ENCODE measurements at places on chromosomes 12 and 14.
A peak's percentile ranks its signal among the peaks of the same experiment; 100 is the strongest.

DNA sequence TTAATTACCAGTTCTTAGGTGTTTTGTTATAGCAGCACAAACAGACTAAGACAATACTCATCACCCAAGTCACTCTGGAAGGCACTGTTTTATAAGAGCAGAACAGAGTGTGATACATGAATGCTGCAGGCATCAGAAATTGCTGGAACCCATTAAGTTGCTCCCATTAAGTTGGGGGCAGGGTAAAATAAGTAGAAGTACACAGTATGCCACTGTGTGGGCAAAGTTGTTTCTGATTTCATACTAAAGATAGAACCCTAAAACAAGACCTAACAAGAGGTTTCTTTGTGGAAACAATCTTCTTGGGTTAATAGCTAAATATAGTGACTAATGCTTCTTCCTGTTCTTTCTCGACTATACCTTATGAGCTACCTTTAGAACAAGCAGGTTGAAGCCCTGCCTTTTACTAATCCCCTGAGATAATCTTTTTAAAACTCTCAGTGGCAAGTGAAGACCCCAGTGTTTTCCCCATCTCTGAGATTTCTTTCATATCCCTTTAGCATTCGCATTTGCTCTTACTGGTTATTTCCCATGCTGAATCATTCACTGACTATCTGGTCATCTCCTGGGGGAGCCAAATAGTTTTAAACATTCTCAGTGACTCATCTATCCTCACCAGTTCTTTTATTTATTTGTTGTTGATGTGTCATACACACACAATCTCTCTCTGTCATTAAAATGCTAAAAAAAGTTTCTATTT is 52.3 kb downstream of the SOCS2 start:
- DNase-seq, result no peak
- H3K27ac ChIP-seq, result peak overlapping the region; percentile 86
- H3K36me3 ChIP-seq, result no peaks in the 10 kb centered on the region
- peaks cover 20% of the 10 kb centered on the region for H3K4me1 ChIP-seq

DNA sequence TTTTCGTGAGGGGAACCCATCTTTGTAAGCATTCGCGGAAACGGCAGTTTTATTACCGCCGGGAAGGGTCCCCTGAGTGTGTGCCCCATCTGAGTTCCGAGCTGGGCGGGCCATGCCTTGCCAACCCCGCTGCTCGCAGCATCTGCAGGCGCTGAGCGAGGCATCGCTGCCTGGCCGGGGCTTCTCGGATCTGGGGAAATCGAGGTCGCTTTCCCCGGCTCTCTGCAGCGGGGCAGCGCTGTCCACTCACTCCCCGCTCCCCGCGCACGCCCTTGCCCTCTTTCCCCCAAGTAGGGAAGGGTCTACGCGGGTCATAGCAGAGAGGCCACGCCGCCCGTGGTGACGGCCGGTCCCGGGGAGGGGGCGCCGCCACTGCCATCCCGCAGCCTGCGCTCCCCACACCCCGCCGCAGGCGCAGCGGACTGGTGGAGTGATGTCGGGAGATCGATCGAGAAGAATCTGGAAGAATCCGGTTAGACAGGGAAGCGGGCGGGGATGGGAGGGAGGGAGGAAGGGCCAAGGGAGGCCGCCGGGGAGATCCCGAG is 507 bp upstream of the FKBP4 start:
- H3K4me3 ChIP-seq, result peak overlapping the region; percentile 96
- H3K4me1 ChIP-seq, result peaks cover 6% of the 10 kb centered on the region
- H3K27ac ChIP-seq, result peak overlapping the region; percentile 53
- no peak for DNase-seq
- no peaks in the 10 kb centered on the region for H3K27me3 ChIP-seq

DNA sequence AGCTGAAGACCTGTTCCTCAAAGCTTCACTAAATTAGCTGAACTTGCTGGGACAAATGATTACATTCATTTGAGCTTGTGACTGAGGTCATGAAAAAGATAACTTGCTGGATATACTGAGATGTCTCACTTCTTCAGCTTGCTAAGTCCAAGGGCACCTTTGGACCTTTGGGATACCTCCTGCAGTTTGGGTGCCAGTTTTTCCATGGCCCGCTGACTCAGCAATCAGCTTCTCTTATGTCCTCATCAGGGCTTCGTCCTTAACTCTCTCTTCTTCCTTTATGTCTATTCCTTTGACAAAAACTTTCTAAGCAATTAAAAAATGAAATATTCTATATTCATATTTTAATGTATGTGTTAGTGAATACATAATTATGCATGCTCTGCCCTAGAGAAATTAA is 45.6 kb downstream of the OVCH1 start:
- no peaks in the 10 kb centered on the region for H3K27me3 ChIP-seq
- no peak overlapping the region for H3K27ac ChIP-seq
- no peaks in the 10 kb centered on the region for H3K4me1 ChIP-seq
- no peaks in the 10 kb centered on the region for H3K36me3 ChIP-seq
- no peak for DNase-seq

GRCh38 chr12:10097521-10097920 is 1.3 kb downstream of the CLEC1A start:
- no peak for DNase-seq
- H3K27ac ChIP-seq, result no peak overlapping the region
- no peak overlapping the region for H3K4me3 ChIP-seq
- H3K4me1 ChIP-seq, result no peaks in the 10 kb centered on the region
- H3K36me3 ChIP-seq, result no peaks in the 10 kb centered on the region

GRCh38 chr12:71125949-71126348 is 31.9 kb downstream of the TSPAN8 start:
- H3K4me1 ChIP-seq, result no peaks in the 10 kb centered on the region
- H3K36me3 ChIP-seq, result no peaks in the 10 kb centered on the region
- no peak for DNase-seq
- H3K27ac ChIP-seq, result no peak overlapping the region
- no peaks in the 10 kb centered on the region for H3K27me3 ChIP-seq

DNA sequence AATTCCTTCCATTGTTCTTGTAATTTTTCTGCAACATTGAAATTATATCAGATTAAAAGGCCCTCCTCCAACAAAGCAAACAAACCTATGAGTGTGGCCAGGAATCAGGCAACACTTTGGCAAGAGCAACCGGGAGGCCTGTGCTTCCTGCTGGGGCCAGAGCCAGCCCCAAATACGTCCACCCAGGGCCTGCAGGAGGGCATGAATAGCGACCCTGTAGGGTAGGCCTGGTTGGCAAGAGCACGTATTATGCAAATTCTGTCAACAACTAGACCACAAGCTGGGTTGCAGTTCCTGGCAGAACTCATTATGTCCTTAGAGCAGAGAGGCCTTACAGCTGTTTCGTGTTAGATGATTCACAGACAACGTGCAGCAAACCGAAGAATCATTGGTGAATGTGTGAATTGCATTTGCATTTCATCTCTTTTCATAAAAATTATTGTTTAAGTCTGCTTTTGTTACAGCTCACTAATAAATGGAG is 26.9 kb upstream of the LGALS3 start:
- no peaks in the 10 kb centered on the region for H3K36me3 ChIP-seq
- peak; percentile 87 for DNase-seq
- no peaks in the 10 kb centered on the region for H3K27me3 ChIP-seq
- peak overlapping the region; percentile 98 for H3K27ac ChIP-seq
- no peak overlapping the region for H3K4me3 ChIP-seq

DNA sequence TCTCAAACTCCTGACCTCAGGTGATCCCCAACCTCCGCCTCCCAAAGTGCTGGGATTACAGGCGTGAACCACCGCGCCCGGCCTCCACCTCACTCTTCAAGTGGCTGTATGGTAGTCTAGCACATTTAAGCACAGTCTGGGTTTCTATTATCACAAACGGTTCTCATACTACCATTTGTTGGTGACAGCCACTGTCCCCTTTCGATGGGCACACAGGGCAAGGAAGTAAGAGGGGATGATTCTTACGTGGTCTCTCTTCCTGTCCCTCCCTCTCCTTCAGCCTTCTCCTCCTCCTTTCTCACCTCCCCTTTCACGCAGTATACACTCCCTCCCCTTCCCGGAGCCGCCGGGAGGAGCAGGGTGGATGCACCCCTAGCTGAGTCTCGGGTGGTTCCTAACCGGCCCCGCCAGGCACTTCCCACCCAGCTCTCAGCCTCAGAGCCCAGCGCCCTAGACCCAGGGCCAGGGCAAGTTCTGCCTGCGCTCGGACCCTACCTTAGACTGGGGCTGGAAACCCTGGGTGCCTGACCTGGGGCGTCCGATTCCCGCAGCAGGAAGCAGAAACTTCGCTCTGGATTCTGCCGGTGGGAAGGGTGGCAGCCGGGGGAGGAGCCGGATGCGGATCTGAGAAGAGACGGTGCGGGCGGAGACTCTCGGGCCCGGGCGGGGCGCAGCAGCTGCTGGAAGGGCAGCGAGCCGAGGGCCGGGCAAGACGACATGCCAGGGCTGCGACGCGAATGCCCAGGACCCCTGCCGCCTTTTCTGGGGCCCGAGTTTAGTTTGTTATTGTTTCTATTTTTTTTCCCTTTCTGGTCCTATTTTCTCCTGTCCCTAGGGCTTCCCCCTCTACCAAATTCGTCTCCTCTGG is at the start of gene TEP1:
TSS of gene TEP1 (minus strand) at position 626 of the 868 bp plus-strand sequence. CDS start 5,062 bp downstream, outside the sequence.
- peak within 1 kb of the TSS; percentile 74 for H3K27ac ChIP-seq
- no peaks in the 10 kb centered on the region for H3K27me3 ChIP-seq
- H3K4me1 ChIP-seq, result peaks cover 3% of the 10 kb centered on the region
- peak within 1 kb of the TSS; percentile 79 for H3K4me3 ChIP-seq
- peak; percentile 93 for DNase-seq

DNA sequence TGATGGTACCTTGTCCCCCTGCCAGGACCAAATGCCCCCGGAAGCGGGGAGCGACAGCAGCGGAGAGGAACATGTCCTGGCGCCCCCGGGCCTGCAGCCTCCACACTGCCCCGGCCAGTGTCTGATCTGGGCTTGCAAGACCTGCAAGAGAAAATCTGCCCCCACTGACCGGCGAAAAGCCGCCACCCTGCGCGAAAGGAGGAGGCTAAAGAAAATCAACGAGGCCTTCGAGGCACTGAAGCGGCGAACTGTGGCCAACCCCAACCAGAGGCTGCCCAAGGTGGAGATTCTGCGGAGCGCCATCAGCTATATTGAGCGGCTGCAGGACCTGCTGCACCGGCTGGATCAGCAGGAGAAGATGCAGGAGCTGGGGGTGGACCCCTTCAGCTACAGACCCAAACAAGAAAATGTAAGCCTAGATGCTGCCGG is 410 bp downstream of the MYF6 start:
- no peaks in the 10 kb centered on the region for H3K36me3 ChIP-seq
- H3K4me3 ChIP-seq, result no peak overlapping the region
- DNase-seq, result no peak
- peaks cover 5% of the 10 kb centered on the region for H3K27me3 ChIP-seq

DNA sequence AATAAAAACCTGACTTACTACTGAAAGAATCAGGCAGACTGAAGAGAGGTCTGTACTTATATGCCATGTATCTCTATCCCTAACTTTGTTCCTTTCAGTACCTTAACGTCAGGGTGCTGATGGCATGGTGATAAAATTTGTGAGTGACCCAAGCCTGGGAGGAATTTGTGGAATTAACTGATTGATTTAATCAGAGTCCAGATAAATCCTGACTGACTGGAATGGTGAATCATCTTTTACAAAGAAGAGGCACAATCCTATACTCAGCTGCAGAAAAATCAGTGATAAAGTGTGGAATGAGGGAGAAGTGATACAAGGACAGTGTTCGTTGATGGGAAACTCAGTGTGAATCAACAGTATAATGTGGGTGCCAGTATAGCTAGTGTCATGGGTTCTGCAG is 3.7 kb downstream of the TDG start:
- peaks cover 59% of the 10 kb centered on the region for H3K36me3 ChIP-seq
- H3K4me1 ChIP-seq, result peaks cover 7% of the 10 kb centered on the region
- H3K4me3 ChIP-seq, result no peak overlapping the region

DNA sequence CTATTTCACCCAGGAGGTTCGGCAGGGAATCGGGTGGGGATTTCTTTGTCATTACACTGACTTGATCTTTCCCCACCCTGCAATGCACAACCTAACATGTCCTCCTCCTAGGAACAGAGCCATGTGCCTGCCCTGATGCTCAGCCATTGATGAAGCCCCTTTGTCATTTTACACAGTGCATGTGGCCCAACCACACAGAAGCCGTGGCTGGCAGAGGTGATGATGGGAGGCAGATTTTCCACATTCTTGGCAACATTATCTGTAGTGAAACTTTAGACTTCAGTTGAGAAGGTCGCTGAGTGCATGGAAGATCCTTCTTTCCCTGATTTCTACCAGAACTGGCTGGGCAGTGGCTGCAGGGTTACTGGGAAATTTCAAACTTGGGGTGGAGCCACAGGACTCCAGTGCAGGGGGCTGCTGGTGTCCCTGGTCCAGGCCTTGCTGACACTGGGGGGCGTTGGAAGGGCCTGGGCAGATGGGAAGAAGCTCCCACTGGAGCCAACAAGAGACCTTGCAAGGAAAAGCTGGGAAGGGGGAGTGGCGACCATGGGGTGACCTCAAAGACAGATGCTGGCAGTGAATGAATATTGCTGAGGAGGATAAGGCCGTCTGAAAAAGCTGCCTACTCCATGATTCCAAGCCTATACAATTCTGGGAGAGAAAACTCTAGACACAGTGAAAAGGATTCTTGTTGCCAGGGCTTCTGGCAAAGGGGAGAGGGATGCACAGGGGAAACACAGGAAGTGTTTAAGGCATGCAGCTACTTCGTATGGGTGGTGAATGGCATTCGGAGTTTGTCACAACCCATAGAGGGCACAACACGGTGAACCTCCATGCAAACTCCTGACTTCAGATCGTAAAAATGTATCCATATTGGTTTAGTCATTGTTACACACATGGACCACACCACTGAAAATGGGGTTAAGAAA is 41.8 kb upstream of the P2RX7 start:
- no peaks in the 10 kb centered on the region for H3K4me1 ChIP-seq
- H3K4me3 ChIP-seq, result no peak overlapping the region
- H3K27me3 ChIP-seq, result peaks cover 5% of the 10 kb centered on the region
- no peak overlapping the region for H3K27ac ChIP-seq

GRCh38 chr14:100058777-100059437 is 6.3 kb upstream of the EVL start:
- no peak overlapping the region for H3K4me3 ChIP-seq
- H3K27ac ChIP-seq, result peak overlapping the region; percentile 17
- DNase-seq, result no peak
- no peaks in the 10 kb centered on the region for H3K36me3 ChIP-seq
- H3K4me1 ChIP-seq, result peaks cover 27% of the 10 kb centered on the region

GRCh38 chr12:79019672-79020071 is 155.1 kb downstream of the SYT1 start:
- H3K27me3 ChIP-seq, result no peaks in the 10 kb centered on the region
- H3K27ac ChIP-seq, result no peak overlapping the region
- H3K36me3 ChIP-seq, result no peaks in the 10 kb centered on the region
- H3K4me1 ChIP-seq, result no peaks in the 10 kb centered on the region

- no peak for DNase-seq
- H3K27ac ChIP-seq, result no peak overlapping the region
- no peak overlapping the region for H3K4me3 ChIP-seq
- no peaks in the 10 kb centered on the region for H3K36me3 ChIP-seq
Observed at GRCh38 chr12:59761542-59761941, 165.7 kb downstream of the SLC16A7 start.

DNA sequence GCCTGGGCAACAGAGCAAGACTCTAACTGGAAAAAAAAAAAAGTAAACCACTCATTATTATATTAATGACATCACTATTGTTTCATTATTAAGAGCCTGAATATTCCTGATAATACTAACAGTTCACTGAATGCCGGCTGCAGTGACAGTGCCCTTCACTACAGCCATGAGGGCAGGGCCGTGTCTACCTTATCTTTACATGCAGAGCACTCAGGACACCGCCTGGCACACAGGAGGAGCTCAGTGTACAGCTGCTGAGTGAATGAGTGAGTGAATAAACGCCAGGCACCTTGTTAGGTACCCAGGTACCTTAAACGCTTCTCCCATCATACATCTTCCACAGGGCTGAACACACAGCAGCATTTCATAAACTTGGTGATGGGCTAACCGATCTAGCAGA is 23.2 kb downstream of the ZFYVE1 start:
- no peak overlapping the region for H3K27ac ChIP-seq
- no peak for DNase-seq
- H3K27me3 ChIP-seq, result no peaks in the 10 kb centered on the region
- no peaks in the 10 kb centered on the region for H3K36me3 ChIP-seq

Data from RWPE2 (cell line).